ENCODE measurements at places on chromosomes 7 and 10.

- no peak for DNase-seq
Measured at GRCh38 chr7:47888371-47889265, 59.6 kb downstream of the PKD1L1 start.

DNA sequence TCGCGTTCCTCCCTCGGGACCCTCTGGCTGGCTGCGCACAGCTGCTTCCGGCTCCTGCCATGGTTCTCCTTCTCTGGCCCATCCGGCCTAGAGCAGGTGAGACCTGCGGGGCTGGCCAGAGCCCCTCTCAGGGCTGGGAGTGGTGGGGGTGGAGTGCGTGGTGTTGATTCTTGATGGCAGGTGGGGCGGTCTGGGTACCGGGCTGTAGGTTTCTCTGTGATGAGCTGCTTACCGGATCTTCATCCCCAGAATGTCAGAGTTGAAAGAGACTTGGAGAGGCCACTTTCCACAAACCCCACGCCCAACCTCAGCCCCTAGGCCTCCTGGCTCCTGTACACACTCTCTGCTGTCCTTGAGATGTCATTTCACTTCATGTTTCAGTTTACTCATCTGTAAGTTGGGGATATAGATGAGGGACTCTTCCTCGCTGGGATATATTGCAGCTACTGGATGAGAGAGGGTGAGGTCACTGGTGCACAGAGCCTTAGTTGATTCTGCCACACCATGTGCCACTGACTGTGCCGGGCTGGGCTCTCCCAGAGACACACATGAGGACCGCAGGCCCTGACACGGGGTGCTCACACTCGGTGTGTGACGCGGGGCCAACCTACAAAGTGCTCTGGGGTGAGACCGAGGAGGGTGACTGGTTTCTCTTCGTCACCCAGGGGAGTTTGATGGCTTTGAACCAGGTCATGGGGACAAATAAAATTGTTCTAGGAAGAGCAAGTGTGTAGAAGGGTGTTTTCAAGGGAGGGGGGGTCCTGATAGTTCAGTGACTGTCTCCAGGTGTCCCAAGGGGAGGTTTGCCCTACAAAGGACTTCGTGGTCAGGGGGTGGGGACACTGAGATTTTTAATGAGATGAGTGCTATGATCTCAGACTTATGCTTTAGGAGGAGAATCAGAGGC, 29.5 kb downstream of the ZNF775 start:
- no peak for DNase-seq

- DNase-seq: no peak
Measured at GRCh38 chr7:117612637-117613036, 132.8 kb downstream of the CFTR start.

- no peak for DNase-seq
Measured at GRCh38 chr7:30900053-30900452, 11.6 kb upstream of the AQP1 start.

GRCh38 chr10:88389456-88389855, 193.7 kb downstream of the RNLS start:
- no peak for DNase-seq

GRCh38 chr10:129877773-129878371, 86.2 kb downstream of the EBF3 start:
- no peak for DNase-seq

GRCh38 chr7:44258423-44258760, 57.6 kb downstream of the YKT6 start:
- DNase-seq: no peak

- DNase-seq: no peak
Measured at GRCh38 chr10:59432207-59432900, 70.0 kb upstream of the FAM13C start.

- no peak for DNase-seq
Measured at GRCh38 chr7:121515229-121515628, 119.1 kb upstream of the FAM3C start.

DNA sequence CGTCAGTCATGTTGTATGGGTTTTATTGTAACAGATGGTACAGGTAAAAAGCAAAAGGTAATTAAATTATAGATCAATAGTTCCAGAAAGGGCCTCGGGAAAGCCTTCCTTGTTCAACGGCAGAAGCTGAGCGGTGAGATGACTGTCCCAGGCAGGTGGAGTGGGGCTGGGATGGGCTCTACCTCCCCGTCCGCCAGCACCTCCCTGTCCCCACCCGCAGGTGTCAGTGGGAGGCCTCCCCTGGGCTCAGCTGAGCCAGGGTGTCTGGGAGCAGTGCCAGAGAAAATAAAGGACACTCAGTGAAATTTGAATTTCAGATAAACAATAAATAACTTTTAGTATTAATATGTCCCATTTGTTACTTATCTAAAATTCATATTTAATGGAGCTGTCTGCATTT, 58.9 kb downstream of the CLRN3 start:
- DNase-seq: no peak

DNA sequence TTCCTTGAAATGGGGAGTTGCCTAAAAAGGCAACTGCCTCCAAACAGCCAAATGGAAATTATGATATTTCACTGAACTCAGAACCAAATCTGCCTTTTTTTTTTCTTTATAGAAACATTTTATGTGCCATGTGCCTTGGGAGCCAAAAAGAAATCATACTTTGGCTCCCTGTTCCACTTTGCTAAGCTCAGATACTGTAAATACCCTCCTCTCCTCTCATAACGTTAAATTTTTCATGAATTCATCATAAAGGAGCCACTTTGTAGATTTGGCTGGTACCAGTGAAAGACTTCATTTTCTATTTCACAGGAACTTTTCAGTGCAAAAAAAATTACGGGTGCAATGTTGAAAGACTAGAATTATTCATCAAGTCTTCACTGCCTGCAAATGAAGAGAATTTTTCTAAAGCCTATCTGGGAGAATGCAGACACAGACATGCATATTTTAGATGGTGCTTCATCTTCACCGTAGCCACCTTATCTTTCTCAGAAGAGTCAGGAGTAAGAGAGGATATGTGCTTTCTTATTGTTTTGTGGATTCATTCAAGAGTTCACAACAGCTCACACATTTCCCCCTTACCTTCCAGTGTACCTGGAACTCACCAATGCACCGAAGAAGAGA, 742.3 kb upstream of the GALNT17 start:
- DNase-seq: no peak
